Endodermal cell (in vitro differentiated cells): ENCODE measurements at places on chromosomes 5 and 9.

- no peak overlapping the region for H3K4me3 ChIP-seq
- no peaks in the 10 kb centered on the region for H3K27me3 ChIP-seq
- peaks cover 3% of the 10 kb centered on the region for H3K4me1 ChIP-seq
- H3K36me3 ChIP-seq, result no peaks in the 10 kb centered on the region
- DNase-seq, result no peak
Measured at GRCh38 chr5:159560088-159560487, 229.8 kb upstream of the IL12B start.

DNA sequence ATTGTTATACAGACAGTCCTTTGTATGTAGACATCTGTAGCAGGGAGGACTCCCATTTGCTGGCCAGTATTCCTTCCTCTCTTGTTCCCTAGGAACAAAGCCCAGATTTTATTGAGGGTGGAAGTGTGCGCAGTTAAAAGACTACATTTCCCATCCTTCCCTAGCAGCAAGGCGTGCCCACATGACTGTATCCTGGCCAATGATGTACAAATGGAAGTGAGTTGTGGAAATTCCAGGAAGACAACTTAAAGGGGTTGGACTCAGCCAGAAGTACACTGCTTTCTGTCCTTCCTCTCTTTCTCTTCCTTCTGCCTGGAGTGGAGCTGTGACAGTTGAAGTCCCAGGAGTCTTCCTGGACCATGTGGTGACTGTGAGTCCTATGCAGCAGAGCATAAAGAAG, 89.0 kb downstream of the HRH2 start:
- no peaks in the 10 kb centered on the region for H3K36me3 ChIP-seq
- H3K27me3 ChIP-seq, result peaks cover 18% of the 10 kb centered on the region
- DNase-seq, result peak; percentile 63
- H3K4me3 ChIP-seq, result no peak overlapping the region
- H3K4me1 ChIP-seq, result no peaks in the 10 kb centered on the region
- H3K27ac ChIP-seq, result no peak overlapping the region

GRCh38 chr5:102341681-102342288, 45.7 kb upstream of the SLCO4C1 start:
- no peaks in the 10 kb centered on the region for H3K27me3 ChIP-seq
- no peak overlapping the region for H3K27ac ChIP-seq
- H3K4me3 ChIP-seq, result peak overlapping the region; percentile 69
- no peaks in the 10 kb centered on the region for H3K36me3 ChIP-seq
- H3K4me1 ChIP-seq, result peaks cover 20% of the 10 kb centered on the region

DNA sequence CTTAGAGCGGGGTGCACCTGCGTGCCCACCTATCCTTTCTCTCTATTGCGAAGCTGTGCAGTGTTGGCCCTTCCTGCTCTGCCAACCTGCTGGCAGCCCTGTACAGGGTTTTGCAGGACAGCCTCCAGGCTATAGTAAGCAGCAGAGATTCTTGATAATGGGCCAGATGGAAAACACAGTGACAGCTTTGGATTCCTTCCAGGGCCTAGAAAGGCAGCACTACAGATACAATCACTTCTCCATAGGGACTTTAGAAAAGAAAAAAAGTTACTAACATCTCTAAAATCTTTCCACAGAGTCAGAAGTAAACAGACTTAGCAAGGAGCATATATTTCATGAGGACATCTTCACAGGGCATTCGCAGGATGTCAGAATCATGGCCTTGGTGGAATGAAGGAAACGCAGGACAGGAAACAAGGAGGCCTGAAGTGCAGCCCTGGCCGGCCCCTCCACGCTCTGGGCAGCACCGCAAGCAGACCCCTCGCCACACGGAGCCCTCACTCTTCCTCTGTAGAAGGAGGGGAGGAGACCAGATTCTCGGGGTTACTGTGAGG, 172.1 kb upstream of the GAS1 start:
- H3K36me3 ChIP-seq, result no peaks in the 10 kb centered on the region
- H3K4me1 ChIP-seq, result no peaks in the 10 kb centered on the region
- no peak for DNase-seq
- H3K4me3 ChIP-seq, result no peak overlapping the region

DNA sequence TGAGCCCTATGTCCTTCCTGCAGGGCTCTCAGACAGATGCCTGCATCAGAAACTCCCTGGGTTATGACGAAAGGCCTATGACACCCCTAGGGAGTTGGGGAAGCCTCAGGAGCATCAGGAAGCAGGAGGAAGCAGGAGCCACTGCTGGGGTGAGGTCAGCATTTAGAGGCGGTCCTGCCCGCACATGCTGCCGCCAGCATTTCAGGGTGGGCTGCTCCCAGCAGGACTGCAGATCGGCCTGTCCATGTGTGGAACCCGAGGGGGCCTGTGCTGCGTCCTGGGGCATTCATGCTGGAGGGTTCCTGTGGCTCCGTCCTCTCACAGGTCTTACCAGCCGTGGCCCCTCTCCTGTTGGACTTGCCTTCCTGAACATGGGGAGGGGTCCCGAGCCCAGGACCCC, 6.9 kb downstream of the NKD2 start:
- peaks cover 3% of the 10 kb centered on the region for H3K27me3 ChIP-seq
- H3K4me1 ChIP-seq, result no peaks in the 10 kb centered on the region
- no peaks in the 10 kb centered on the region for H3K36me3 ChIP-seq
- no peak for DNase-seq
- H3K4me3 ChIP-seq, result no peak overlapping the region

GRCh38 chr5:164721116-164721515, 1215.7 kb downstream of the MAT2B start:
- DNase-seq, result no peak
- no peaks in the 10 kb centered on the region for H3K27me3 ChIP-seq
- no peaks in the 10 kb centered on the region for H3K4me1 ChIP-seq

- H3K27ac ChIP-seq, result peak overlapping the region; percentile 32
- no peaks in the 10 kb centered on the region for H3K4me1 ChIP-seq
- no peak overlapping the region for H3K4me3 ChIP-seq
- DNase-seq, result peak; percentile 73
- H3K27me3 ChIP-seq, result no peaks in the 10 kb centered on the region
- peaks cover 21% of the 10 kb centered on the region for H3K36me3 ChIP-seq
Measured at GRCh38 chr9:133470427-133470924, 8.4 kb downstream of the SLC2A6 start.

GRCh38 chr9:121398374-121398773, 28.3 kb upstream of the STOM start:
- H3K4me1 ChIP-seq, result no peaks in the 10 kb centered on the region
- H3K27me3 ChIP-seq, result no peaks in the 10 kb centered on the region
- H3K27ac ChIP-seq, result no peak overlapping the region
- H3K36me3 ChIP-seq, result no peaks in the 10 kb centered on the region
- H3K4me3 ChIP-seq, result no peak overlapping the region
- DNase-seq, result no peak

DNA sequence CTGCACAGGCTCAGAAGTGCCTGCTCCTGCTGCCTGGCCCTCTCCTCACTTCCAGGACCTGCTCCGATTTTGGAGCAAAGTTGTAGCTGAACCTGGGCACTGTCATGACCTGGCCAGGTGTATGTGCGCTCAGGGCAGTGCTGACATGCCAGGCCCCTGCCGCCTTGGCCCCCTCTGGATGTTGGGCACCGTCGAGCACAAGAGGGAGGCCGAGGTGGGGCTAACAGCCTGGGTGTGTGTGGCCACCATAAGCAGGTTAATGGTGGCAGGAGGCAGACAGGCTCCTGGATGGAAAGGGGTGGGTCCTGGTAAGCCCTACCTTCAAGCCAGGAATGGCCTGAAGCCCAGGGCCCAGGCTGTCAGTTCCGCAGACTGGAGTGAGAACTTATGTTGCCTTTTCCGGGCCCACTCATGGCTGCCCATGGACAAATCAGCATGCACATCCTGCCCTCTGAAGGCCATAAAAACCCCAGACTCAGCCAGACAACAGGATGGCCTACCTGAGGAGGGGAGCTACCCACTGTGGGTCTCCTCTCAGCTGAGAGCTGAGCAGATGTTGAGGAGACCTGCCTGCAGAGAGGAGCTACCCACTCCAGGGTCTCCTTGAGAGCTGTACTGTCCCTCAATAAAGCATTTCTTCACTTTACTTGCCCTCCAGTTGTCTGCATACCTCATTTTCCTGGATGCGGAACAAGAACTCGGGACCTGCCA, 66.2 kb downstream of the NACC2 start:
- H3K4me3 ChIP-seq, result no peak overlapping the region
- H3K36me3 ChIP-seq, result peaks cover 21% of the 10 kb centered on the region

DNA sequence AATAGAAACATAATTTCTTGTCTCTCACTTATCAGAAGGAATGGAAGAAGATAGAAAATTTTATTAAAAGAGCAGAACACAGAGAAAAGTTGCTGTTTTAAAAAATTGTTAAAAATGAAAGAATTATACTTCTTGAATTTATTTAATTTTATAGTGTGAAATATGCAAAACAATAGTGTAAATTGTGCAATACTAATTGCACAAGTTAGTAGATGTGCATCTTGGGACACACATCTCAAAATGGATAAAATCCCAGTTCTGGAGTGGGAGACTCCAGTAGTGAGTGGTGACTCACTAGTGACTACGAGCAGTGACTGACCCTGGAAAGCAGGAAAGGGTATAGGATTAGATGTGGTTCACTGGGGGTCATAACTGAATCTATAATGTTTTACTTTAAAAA, 223.2 kb downstream of the MSX2 start:
- no peak for DNase-seq
- no peaks in the 10 kb centered on the region for H3K36me3 ChIP-seq
- H3K4me3 ChIP-seq, result no peak overlapping the region
- no peaks in the 10 kb centered on the region for H3K4me1 ChIP-seq
- H3K27me3 ChIP-seq, result no peaks in the 10 kb centered on the region

GRCh38 chr9:89234205-89235067, 55.8 kb upstream of the SHC3 start:
- peaks cover 32% of the 10 kb centered on the region for H3K27me3 ChIP-seq
- DNase-seq, result peak; percentile 84
- no peak overlapping the region for H3K27ac ChIP-seq

DNA sequence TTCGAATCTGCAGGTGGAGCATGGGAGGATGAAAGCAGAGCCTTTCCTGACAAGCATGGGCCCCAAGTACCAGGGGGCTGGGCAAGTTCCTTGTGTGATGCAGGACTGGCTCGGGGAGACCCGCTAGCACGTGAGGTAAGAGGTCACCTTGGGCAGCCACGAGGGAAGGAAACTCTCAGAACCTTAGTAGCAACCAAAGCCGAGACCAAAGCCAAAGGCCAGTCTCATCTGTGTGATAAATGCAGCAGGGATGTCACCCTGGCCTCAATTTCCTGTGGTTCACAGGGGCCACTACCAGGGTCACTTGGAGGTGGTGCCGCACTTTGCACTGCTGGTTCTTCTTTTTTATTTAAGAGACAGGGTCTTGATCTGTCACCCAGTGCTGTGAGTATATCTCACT, 39.5 kb downstream of the PRRT1B start:
- peaks cover 21% of the 10 kb centered on the region for H3K36me3 ChIP-seq
- no peak overlapping the region for H3K27ac ChIP-seq
- no peak overlapping the region for H3K4me3 ChIP-seq
- no peaks in the 10 kb centered on the region for H3K27me3 ChIP-seq
- H3K4me1 ChIP-seq, result no peaks in the 10 kb centered on the region

DNA sequence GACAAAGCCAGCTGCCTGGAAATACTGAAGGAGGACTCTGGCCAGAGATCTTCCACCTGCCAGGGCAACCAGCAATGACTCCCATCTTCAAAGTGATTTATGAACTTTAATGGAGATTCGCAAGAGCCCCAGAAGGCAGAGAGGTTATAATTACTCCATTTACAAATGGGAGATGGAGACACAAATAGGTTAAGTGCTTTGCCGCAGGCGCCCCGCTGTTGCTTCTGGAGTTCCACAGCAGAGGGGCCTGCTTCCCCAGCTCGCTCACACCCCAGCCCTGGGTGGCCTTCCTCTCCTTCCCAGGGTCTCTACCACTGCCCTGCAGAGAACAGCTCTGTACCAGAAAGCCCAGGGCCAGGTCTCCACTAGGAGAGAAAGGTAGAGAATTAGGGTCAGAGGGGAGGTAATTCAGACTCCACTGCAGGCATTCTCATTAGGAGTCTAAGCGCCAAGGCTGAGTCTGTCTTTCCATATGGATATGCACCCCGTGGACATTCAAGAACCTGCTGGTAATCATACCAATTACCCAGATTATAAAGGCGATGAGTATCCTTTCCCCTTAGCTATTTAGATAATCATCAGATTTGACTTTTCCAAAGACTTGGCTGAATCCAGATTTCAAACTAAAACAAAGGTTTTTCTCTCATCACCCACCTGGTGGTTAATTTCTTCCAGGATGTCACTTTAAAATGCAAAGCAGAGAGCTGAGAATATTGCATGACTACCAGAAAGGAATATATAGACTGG, 157.6 kb upstream of the TUT7 start:
- H3K27me3 ChIP-seq, result no peaks in the 10 kb centered on the region
- H3K4me1 ChIP-seq, result peaks cover 6% of the 10 kb centered on the region
- H3K4me3 ChIP-seq, result no peak overlapping the region
- DNase-seq, result no peak

DNA sequence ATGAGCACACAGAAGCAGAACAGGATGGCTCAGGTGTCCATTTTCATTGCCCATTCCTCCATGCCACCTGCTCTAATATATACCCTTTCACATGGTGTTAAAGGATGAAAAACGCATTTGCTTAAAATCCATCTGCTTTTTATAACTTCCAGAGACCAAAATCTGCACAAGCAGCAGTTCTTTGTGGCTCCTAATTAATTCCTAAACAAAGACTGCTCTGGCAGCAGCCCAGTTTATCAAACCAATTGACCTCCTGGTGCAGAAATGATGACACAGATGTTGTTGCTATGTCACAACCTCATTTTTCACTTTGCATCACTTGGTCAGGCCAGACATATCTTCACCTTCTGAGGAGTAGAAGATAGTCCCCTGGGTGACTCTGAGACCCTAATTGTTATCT, 141.2 kb downstream of the ASTN2 start:
- no peaks in the 10 kb centered on the region for H3K36me3 ChIP-seq
- H3K27ac ChIP-seq, result no peak overlapping the region
- no peak overlapping the region for H3K4me3 ChIP-seq
- peaks cover 4% of the 10 kb centered on the region for H3K27me3 ChIP-seq
- no peak for DNase-seq
- H3K4me1 ChIP-seq, result peaks cover 13% of the 10 kb centered on the region

GRCh38 chr9:90256345-90256744, 386.3 kb downstream of the DIRAS2 start:
- H3K36me3 ChIP-seq, result no peaks in the 10 kb centered on the region
- H3K27me3 ChIP-seq, result no peaks in the 10 kb centered on the region
- DNase-seq, result no peak
- no peak overlapping the region for H3K4me3 ChIP-seq
- H3K27ac ChIP-seq, result no peak overlapping the region

DNA sequence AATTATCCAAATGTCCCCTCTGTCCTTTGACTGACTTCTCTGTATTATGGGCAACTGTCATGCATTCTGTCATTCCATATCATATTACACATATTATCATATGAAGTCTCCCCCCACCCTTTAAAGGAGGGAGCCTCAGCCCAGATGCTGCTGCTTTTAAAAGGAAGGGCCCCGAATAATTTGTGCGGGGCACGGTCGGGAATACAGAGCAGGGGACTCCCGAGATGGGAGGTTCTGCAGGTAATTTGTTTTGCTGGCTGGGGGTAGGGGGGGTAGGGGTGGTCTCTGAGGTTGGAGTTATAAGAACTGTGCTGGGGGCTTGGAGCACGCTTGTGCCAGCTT, 10.1 kb upstream of the LHX2 start:
- H3K27me3 ChIP-seq, result peaks cover 94% of the 10 kb centered on the region
- no peaks in the 10 kb centered on the region for H3K36me3 ChIP-seq
- peaks cover 3% of the 10 kb centered on the region for H3K4me1 ChIP-seq
- H3K27ac ChIP-seq, result no peak overlapping the region
- H3K4me3 ChIP-seq, result no peak overlapping the region
- no peak for DNase-seq
